ENCODE measurements at places on chromosomes 16 and 17. TPM values are rescaled to one million over a fixed set of nuclear protein-coding genes. Genes with fewer than 3 reads are reported as not detected.

GLOD4 gene
- polyA plus RNA-seq: 14.0 TPM

KRTAP9-4 gene
- polyA plus RNA-seq: not detected

RAMP2 gene
- 33.1 TPM for polyA plus RNA-seq

TEKT1 gene
- not detected for polyA plus RNA-seq

BRIP1 gene
- polyA plus RNA-seq: 0.08 TPM

HSDL1 gene
- polyA plus RNA-seq: 12.8 TPM

APOBR gene
- polyA plus RNA-seq: 0.50 TPM

SDK2 gene
- polyA plus RNA-seq: 0.84 TPM

KRT222 gene
- polyA plus RNA-seq: not detected

VWA3A gene
- 0.65 TPM for polyA plus RNA-seq

HMOX2 gene
- polyA plus RNA-seq: 245 TPM

G6PC1 gene
- not detected for polyA plus RNA-seq

ALDH3A1 gene
- 0.04 TPM for polyA plus RNA-seq

HDAC5 gene
- polyA plus RNA-seq: 91.0 TPM

RND2 gene
- polyA plus RNA-seq: 0.10 TPM

CDH1 gene
- polyA plus RNA-seq: not detected

MSRB1 gene
- 48.4 TPM for polyA plus RNA-seq

TBC1D3 gene
- polyA plus RNA-seq: not detected
